ENCODE measurements at places on chromosomes 6 and 20.

DNA sequence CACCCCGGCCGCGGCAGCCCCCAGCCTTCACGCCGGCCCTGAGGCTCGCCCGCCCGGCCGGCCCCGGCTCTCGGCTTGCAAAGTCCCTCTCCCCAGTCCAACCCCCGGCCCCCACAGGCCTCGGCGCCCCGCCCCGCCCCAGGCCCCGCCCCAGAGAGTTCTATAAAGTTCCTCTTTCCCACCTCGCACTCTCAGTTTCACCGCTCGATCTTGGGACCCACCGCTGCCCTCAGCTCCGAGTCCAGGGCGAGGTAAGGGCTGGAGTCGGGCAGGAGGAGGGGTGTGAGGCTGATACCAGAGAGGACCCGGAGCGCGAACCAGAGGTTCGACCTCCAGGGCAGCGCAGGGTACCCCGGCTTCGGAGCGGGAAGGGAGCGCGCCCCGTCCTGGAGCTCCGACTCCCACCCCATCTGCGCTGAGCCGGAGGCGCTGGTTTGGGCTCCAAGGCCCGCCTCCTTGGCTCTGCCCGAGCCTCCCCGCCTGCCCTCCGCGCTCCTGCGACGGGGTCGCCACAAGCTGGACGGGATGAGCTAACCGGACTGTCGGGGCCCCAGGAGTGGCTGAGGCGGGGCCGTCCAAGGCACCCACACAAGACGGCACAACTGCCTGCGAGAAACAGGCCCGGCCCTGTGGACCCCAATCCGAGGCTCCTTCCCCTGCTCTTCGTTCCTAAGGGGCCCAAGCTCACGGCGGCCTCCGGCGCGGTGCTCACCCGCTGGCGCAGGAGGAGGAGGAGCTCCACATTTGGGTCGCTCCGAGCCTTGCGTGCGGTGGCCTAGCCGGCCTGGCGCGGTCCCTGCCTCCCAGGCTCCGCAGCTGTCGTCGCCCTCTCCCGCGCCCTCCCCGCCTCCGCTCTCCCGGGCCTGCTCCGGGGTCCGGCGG lies at the start of gene IRF4:
Gene IRF4, plus strand, starts transcription at position 194 of the 882 bp plus-strand sequence. CDS start 1,401 bp downstream, outside the sequence.
- no peak for DNase-seq

DNA sequence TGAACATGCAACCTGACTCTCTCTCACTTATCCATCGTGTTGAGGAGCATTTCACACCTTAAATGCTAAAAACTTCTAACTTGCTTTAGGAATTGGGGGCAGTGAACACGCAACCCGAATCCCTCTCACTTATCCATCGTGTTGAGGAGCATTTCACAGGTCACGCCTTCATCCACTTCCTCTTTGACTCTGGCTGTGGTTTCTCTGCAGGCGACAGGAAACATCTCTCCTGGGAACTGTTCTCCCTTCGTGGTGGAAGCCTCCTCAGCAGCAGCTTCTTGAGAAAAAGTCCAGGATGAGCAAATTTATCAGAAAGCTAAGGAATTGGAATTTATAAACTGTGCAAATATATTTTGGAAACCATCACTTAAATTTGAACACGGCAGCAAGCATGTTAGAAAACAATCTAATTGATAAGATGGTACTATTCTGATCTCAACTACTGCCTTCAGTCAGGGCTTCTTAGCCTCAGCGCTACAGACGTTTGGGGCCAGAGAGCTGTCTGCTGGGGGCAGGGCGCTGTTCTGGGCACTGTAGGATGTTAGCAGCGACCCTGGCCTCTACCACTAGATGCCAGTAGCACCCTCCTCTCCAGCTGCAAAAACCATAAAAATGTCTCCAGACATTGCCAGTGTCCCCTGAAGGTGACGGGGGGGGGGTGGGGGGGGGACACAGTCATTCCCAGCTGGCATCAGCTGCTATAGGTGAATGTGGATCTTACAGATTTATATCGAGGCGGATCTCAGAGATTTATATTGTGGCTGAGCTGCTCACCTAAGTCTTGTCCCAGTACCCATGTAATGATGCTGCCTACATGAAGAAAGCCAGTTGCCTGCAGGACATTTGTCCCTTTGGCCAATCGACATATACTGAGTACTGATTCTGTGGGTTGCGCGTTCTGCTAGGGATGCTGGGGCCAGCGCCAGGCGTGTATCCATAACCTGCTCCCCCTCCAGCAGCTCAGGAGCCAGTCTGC lies 26.2 kb downstream of the CTCFL start:
- no peak for DNase-seq

GRCh38 chr6:11525468-11526155 lies 11.9 kb upstream of the TMEM170B start:
- no peak for DNase-seq

DNA sequence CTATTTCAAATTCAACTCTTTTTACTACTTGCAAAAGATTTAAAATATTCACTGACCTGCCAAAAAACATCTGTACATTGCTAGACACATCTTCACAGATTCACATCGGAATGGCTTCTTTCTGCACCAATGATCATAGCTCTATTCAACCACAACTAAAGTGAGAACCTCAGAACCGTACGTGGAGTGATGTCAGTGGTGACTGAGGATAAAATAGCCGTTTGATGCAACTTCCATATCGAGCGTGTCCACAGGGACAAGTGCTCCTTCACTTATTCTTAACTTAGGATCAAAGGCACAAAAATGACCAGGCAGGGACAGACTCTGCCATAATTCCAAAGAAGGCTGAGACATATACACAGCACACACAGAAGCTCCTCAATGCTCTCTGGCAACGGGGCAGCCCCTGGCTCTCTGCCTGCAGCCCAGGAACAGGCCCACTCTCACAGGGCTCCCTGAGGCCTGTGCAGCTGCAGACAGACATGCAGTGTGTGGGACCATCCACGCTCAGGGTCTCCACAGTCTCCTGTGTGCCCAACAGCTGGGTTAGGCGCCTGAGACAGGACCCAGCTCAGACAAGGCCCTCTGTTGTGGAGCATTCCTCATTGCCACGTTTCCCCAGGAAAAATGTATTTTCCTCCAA lies 22.8 kb downstream of the FYN start:
- DNase-seq, result no peak

- DNase-seq, result no peak
These were observed 19.8 kb downstream of the DACT2 start for GRCh38 chr6:168299541-168300511.

DNA sequence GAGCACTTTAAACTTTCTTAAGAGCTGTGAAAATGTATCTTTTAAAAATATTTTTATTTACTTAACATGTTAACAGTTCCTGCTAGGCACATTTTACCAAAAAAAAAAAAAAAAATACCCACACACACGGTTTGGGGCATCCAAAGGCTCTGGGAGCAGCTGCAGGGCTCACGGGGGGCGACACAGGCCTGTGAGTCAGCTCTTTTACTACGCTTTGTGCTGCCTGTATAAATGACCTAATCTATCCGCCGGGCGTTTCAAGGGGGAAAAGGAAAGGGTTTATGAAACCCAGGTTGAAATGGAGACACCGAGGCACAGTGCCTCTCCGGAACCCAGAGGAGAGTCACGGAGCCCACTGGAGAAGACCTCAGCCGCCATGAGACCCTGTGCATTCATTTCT lies 40.4 kb downstream of the DLL1 start:
- no peak for DNase-seq

DNA sequence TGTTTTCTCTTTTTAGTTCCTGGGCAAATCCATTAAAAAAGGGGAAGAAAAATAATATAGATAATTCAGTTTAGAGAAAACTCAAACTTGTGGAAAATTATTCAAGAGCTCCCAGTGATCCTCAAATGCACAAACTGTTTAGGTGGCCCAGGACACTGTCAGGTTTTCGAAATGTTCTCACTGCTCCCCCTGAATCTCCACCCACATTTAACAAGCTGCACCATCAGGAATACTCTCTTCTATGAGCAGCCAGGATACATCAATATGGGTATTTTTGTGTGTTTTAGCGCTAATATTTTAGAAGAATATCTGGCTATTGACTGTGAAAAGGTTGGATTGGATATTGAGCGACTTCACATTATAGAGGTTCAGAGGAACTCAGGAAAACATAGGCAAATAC lies 43.9 kb downstream of the OR2B2 start:
- no peak for DNase-seq

GRCh38 chr20:577167-577791 lies 32.8 kb downstream of the TCF15 start:
- peak; percentile 70 for DNase-seq

GRCh38 chr6:34213772-34214171 lies 22.9 kb upstream of the HMGA1 start:
- DNase-seq, result no peak

DNA sequence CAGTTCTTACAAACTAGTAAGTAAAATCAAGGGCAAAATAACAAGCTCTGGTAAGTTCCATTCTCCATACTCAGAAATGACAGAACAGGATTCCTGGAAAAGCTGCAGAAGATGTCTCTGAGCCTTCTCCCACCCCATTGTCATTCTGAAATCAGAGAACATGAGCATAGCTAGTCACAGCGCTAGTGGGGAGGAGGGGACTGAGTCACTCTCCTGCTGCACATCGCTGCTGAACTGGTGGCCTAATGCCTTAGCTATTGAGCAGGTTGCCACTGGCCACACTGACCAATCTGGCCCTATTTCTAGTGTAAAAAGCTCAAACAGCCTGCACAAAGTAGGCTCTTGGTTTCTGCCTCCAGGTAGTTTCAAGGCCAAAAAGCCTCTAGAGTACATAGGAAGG lies 26.1 kb upstream of the RIPPLY2 start:
- DNase-seq, result no peak

GRCh38 chr6:105178636-105179035 lies 1.2 kb downstream of the POPDC3 start:
- DNase-seq, result no peak

DNA sequence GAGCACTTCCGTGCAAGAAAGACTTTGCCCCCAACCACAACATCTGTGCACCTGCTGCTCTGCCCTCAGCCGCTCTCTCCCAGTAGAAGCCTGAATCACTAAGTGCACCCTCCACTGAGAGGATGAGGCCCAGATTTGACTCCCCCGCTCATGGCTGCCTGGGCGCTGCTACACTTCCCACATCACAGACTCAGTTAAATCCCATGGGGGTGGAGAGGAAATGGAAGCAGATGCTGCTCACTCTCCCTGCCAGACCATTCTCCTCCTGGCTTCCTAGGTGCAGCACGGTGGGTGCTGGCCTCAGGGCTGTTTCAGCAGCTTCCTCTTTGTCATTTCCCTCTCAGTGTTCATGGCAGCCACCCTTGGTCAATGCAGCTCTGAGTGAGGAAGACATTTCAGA lies 4.8 kb downstream of the CST5 start:
- DNase-seq, result no peak

GRCh38 chr20:23278172-23278571 lies 72.4 kb upstream of the NXT1 start:
- no peak for DNase-seq

- DNase-seq, result no peak
These were observed 9.1 kb downstream of the FAM83D start for GRCh38 chr20:38935285-38935684.
